ENCODE measurements at places on chromosomes 7 and 10. TPM values are rescaled to one million over a fixed set of nuclear protein-coding genes. Genes with fewer than 3 reads are reported as not detected.

Gene FZD1
- 43.6 TPM for total RNA-seq

Gene C7orf33
- not detected for total RNA-seq

Gene ZNF25
- 13.1 TPM for total RNA-seq

Gene CPVL
- 1.3 TPM for total RNA-seq

Gene FBXL13
- total RNA-seq = 0.73 TPM

Gene GFRA1
- 31.3 TPM for total RNA-seq

Gene TEX36
- 0.32 TPM for total RNA-seq

Gene VWDE
- not detected for total RNA-seq

Gene ADAM22
- total RNA-seq = 5.5 TPM

Gene PON1
- not detected for total RNA-seq

Gene HOXA7
- total RNA-seq = not detected

Gene TAS2R3
- 1.2 TPM for total RNA-seq

Gene AKR1D1
- total RNA-seq = not detected

Gene SLIT1
- total RNA-seq = not detected

Gene DPCD
- 33.9 TPM for total RNA-seq

Gene GNG11
- 21.4 TPM for total RNA-seq

Gene GPR26
- total RNA-seq = not detected

Gene LRRD1
- total RNA-seq = not detected

Gene CAMK1D
- 1.6 TPM for total RNA-seq

Gene HMX3
- total RNA-seq = not detected

Measured in hair follicle dermal papilla cell (primary cell).